Progenitor cell of endocrine pancreas (in vitro differentiated cells): ENCODE measurements at places on chromosomes 4 and X. TPM values are rescaled to one million over a fixed set of nuclear protein-coding genes. Genes with fewer than 3 reads are reported as not detected.
A peak's percentile ranks its signal among the peaks of the same experiment; 100 is the strongest.

- DNase-seq: no peak
- H3K4me1 ChIP-seq: no peaks in the 10 kb centered on the region
- H3K27ac ChIP-seq: no peak overlapping the region
- no peak overlapping the region for H3K4me3 ChIP-seq
Observed at GRCh38 chrX:54193085-54193821, 10.2 kb upstream of the FAM120C start.

GRCh38 chrX:133745349-133745748, 240.0 kb downstream of the GPC3 start:
- H3K27ac ChIP-seq: no peak overlapping the region
- no peaks in the 10 kb centered on the region for H3K36me3 ChIP-seq
- DNase-seq: no peak

DNA sequence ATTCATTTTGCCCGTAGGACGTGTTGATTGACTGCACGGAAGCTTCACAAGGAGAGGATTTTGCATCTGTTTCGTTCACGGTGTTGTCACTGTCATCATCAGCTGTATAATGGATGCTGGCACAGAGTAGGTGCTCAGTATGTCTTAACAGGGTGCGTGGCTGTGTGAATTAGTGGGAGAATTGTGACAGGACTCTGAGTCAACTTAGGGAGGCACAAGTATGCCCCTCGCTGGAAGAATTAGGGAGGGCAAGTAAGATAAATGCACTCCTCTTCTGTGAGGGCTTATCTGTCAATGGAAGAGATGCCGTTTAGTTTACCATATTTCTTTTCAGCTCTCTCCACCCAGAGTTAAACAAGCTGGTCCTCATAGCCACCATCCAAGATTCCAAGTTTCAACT, 107.2 kb downstream of the TRIML1 start:
- H3K27ac ChIP-seq: no peak overlapping the region
- H3K27me3 ChIP-seq: no peaks in the 10 kb centered on the region
- no peaks in the 10 kb centered on the region for H3K36me3 ChIP-seq
- H3K4me1 ChIP-seq: peaks cover 7% of the 10 kb centered on the region
- DNase-seq: no peak

- H3K27ac ChIP-seq: no peak overlapping the region
- H3K36me3 ChIP-seq: peaks cover 6% of the 10 kb centered on the region
- no peaks in the 10 kb centered on the region for H3K27me3 ChIP-seq
- DNase-seq: no peak
Observed at GRCh38 chrX:109685656-109686078, 47.4 kb downstream of the ACSL4 start.

DNA sequence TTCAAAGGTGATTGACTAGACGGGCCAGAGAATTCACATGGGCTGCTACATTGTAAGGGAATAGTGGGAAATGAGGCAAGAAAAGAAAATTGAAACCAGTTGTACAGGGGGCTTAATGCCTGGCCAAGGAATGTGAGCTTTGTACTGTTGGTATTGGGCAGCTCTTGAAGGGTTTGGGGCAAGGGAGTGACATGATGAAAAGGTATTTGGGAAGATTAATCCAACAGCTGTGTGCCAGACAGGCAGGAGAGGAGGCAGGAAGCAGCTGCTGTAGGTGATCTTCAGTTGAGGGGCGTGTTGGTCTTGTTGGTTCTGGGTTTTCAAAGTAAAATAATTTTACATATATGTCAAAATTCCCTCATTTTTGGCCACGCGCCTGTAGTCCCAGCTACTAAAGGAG, 384.5 kb upstream of the TENM3 start:
- H3K36me3 ChIP-seq: no peaks in the 10 kb centered on the region
- H3K27me3 ChIP-seq: peaks cover 49% of the 10 kb centered on the region
- no peak overlapping the region for H3K4me3 ChIP-seq
- peaks cover 3% of the 10 kb centered on the region for H3K4me1 ChIP-seq
- no peak for DNase-seq

The ZDHHC15 gene
- total RNA-seq: 2.3 and 2.7 TPM in 2 replicates

GRCh38 chr4:163493643-163494359, 689 bp upstream of the TMA16 start:
- DNase-seq: no peak
- peak overlapping the region; percentile 96 for H3K4me3 ChIP-seq
- peaks cover 14% of the 10 kb centered on the region for H3K4me1 ChIP-seq
- peak overlapping the region; percentile 98 for H3K27ac ChIP-seq
- H3K36me3 ChIP-seq: peaks cover 2% of the 10 kb centered on the region
- no peaks in the 10 kb centered on the region for H3K27me3 ChIP-seq

The RNF150 gene
- total RNA-seq: 20.0 and 23.1 TPM in 2 replicates

The AMOT gene
- total RNA-seq: 444 and 494 TPM in 2 replicates

DNA sequence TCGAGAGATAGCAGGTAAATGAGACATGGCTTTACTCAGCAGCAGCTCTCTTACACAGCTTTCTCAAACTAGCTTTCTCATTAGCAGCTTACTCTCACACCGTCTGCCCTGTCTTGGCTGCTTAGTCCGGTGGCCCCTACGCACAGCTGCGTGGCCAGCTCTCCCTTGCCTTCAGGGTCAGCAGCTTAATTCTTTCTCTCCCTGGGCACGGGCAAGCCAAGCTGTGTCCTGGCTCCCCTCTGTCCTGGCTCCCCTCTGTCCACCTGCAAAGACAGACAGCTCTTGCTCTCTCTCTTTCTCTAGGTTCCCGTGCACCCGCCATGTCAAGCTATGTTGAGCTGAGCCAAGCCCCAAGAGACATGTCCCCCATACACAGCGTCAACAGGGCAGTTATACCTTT, 39.4 kb downstream of the ZNF185 start:
- no peak overlapping the region for H3K4me3 ChIP-seq
- peaks cover 1% of the 10 kb centered on the region for H3K36me3 ChIP-seq
- peaks cover 2% of the 10 kb centered on the region for H3K4me1 ChIP-seq
- H3K27me3 ChIP-seq: no peaks in the 10 kb centered on the region
- DNase-seq: no peak

DNA sequence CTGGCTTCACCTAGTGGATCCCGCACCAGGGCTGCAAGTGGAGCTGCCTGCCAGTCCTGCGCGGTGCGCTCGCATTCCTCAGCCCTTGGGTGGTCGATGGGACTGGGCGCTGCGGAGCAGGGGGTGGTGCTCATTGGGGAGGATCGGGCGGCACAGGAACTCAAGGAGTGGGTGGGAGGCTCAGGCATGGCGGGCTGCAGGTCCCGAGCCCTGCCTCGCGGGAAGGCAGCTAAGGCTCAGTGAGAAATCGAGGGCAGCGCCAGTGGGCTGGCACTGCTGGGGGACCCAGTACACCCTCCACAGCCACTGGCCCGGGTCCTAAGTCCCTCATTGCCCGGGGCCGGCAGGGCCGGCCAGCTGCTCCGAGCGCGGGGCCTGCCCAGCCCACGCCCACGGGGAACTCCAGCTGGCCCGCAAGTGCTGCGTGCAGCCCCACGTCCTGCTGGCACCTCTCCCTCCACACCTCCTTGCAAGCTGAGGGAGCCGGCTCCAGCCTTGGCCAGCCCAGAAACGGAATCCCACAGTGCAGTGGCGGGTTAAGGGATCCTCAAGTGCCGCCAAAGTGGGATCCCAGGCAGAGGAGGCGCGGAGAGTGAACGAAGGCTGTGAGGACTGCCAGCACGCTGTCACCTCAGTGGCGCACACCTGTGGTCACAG, 27.6 kb upstream of the PGRMC1 start:
- H3K27me3 ChIP-seq: no peaks in the 10 kb centered on the region
- H3K4me3 ChIP-seq: no peak overlapping the region
- no peak overlapping the region for H3K27ac ChIP-seq
- H3K36me3 ChIP-seq: no peaks in the 10 kb centered on the region

The ARHGAP36 gene
- 0.36 and 0.42 TPM in 2 replicates for total RNA-seq

- peaks cover 7% of the 10 kb centered on the region for H3K27me3 ChIP-seq
- H3K4me1 ChIP-seq: peaks cover 16% of the 10 kb centered on the region
- no peak overlapping the region for H3K4me3 ChIP-seq
- H3K36me3 ChIP-seq: peaks cover 1% of the 10 kb centered on the region
- DNase-seq: no peak
- no peak overlapping the region for H3K27ac ChIP-seq
Observed at GRCh38 chr4:183360161-183360919, 38.1 kb upstream of the CLDN24 start.

DNA sequence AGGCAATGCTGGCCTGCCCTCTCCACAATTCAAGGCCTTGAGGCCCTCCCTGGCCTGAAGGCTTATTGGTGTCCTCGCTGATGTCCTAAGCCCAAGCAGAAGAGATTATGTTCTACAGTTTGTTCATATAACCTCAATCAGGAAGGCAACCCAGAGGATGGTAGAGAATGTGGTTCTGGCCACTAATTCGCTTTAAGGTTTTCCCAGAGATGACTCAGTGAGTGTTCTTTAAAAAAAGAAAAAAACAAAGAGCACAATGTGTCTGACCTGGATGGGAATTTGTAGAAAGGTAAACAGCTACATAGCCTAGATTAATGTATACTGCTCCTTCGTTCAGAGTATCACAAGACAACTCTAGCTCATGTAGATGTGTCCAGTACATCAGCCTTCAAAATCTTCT, 66.0 kb downstream of the MANBA start:
- no peak overlapping the region for H3K27ac ChIP-seq
- no peaks in the 10 kb centered on the region for H3K4me1 ChIP-seq

DNA sequence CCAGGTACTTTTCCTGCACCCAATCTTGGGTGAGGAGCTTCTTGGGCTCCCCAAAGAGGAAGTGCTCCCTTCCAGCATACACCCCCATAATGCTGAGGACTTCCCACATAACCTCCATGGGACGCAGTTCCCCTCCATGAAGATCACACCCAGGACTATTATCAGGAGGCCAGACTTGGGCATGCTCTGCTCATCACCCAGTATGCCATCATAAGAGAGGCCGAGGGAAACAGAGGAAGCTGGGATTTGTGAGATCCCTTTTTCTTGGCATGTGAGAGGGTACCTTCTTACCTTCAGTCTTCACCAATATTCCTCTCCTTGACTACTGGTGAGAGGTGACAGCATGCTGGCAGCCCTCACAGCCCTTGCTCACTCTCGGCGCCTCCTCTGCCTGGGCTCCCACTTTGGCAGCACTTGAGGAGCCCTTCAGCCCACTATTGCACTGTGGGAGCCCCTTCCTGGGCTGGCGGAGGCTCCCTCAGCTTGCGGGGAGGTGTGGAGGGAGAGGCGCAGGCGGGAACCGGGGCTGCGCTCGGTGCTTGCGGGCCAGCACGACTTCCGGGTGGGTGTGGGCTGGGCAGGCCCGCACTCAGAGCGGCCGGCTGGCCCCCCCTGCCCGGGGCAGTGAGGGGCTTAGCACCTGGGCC, 15.7 kb upstream of the HSFX1 start:
- no peaks in the 10 kb centered on the region for H3K36me3 ChIP-seq
- DNase-seq: no peak
- peaks cover 2% of the 10 kb centered on the region for H3K4me1 ChIP-seq
- no peaks in the 10 kb centered on the region for H3K27me3 ChIP-seq

The NRK gene
- total RNA-seq: 7.1 and 9.8 TPM in 2 replicates

GRCh38 chr4:101265816-101266172, 81.5 kb downstream of the PPP3CA start:
- no peaks in the 10 kb centered on the region for H3K27me3 ChIP-seq
- H3K4me3 ChIP-seq: no peak overlapping the region
- DNase-seq: no peak
- peaks cover 35% of the 10 kb centered on the region for H3K4me1 ChIP-seq
- H3K36me3 ChIP-seq: no peaks in the 10 kb centered on the region

DNA sequence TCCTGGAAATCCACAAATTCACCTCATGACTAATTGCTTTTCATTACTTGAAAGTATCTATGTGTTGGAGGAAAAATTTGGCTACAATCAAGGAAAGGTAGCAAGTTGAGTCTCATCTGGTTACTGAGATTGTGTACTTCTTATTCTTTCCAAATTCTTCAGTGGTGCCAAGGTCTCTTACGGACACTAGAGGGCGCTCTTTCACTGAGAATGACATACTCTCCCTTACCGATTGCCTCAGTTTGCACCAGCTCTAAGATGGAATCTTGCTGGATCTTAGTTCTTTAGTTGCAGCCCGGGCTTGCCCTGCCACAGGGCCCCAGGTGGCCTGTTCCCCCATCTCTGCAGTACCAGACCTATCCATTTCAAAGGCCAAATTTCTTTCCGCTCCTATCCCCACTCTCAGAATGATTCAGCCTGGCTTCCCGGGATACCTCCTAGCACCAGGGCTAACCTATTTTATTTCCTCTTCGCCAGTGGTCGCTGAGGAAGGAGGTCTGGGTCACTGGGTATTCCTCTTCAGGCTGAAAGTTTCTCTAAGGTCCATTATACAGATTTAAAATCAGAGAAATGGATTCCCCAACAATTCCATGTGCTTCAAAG, 24.6 kb upstream of the GPR50 start:
- no peaks in the 10 kb centered on the region for H3K4me1 ChIP-seq
- peaks cover 65% of the 10 kb centered on the region for H3K27me3 ChIP-seq
- H3K36me3 ChIP-seq: no peaks in the 10 kb centered on the region
- H3K27ac ChIP-seq: no peak overlapping the region
- DNase-seq: no peak
- H3K4me3 ChIP-seq: no peak overlapping the region

DNA sequence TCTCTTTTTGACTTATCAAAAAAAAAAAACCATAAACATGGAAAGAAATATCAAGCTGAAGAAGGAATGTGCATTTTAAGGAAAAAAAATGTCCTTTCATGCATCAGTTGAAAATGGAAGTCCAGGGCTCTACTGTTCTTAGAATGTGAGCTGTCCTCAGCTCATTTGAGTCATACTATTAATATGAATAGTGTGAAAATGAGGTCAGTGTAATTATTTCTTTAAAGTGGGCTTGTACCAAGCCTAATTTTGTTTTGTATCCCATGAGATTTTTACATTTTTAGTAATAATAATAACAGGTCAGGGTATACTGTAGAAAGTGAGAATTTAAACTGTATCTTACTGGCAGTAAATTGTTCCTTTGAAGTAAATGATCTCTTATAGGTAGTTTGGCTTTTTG, 148.5 kb downstream of the NAA11 start:
- H3K4me1 ChIP-seq: no peaks in the 10 kb centered on the region
- no peak overlapping the region for H3K27ac ChIP-seq
- H3K4me3 ChIP-seq: no peak overlapping the region
- no peaks in the 10 kb centered on the region for H3K27me3 ChIP-seq

The DOK7 gene
- 0.13 TPM in 1 of 2 replicates, not detected in the other for total RNA-seq

DNA sequence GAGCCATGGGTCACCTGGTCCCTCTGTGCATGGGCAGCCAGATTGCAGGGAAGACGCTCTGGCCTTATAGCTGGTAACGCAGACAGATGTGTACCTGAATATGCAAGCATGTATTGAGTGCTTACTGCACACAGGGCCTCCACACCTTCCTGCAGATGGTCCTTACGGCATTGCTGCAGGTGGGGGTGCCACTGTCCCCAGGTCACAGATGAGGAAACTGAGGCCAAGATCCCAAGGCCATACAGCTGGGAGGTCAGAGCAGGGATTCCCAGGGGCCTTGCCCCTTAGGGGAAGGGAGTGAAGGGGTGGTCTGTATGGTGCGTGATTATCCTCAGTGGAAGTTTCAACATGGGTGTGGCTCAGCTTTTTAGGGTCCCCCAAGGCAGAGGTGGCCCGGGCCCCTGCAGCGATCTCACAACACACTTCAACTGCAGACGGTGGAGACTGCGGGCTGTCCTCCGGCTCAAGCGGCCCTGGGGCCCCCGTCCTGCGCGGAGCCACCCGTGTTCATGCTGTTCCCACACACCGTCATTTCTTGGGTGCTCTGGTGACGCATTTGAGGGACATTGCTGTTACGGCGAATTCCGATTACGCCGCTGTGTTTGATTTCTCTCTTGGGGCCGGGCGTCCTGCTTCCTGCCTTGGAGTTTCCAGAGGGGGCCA, 8.1 kb downstream of the DOK7 start:
- no peak overlapping the region for H3K4me3 ChIP-seq
- H3K4me1 ChIP-seq: no peaks in the 10 kb centered on the region
- no peaks in the 10 kb centered on the region for H3K36me3 ChIP-seq
- H3K27ac ChIP-seq: no peak overlapping the region
- DNase-seq: no peak
